ENCODE measurements at places on chromosomes 2 and 18.

GRCh38 chr2:24894750-24895149 is 25.3 kb downstream of the ADCY3 start:
- no peak for DNase-seq

DNA sequence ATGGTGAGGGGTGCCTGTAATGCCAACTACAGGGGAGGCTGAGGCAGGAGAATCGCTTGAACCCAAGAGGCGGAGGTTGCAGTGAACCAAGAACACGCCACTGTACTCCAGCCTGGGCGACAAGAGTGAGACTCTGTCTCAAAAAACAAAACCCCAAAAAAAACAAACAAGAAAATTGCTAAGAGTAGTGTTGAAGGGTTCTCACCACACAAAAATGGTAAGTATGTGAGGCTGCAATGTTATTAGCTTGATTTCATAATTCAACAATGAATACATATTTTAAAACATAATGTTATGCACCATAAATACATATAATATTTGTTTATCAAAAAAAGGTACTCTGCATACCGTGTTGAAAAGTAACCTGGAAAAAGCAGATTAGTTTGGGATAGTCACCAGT is 45.8 kb downstream of the PSMG2 start:
- no peak for DNase-seq

- DNase-seq: peak; percentile 90
These were observed 141.9 kb upstream of the LGALSL start for GRCh38 chr2:64311948-64312621.

- no peak for DNase-seq
These were observed 1179.0 kb upstream of the ACVR2A start for GRCh38 chr2:146665800-146666199.

- no peak for DNase-seq
These were observed 227.3 kb downstream of the LOXHD1 start for GRCh38 chr18:46429649-46430224.

DNA sequence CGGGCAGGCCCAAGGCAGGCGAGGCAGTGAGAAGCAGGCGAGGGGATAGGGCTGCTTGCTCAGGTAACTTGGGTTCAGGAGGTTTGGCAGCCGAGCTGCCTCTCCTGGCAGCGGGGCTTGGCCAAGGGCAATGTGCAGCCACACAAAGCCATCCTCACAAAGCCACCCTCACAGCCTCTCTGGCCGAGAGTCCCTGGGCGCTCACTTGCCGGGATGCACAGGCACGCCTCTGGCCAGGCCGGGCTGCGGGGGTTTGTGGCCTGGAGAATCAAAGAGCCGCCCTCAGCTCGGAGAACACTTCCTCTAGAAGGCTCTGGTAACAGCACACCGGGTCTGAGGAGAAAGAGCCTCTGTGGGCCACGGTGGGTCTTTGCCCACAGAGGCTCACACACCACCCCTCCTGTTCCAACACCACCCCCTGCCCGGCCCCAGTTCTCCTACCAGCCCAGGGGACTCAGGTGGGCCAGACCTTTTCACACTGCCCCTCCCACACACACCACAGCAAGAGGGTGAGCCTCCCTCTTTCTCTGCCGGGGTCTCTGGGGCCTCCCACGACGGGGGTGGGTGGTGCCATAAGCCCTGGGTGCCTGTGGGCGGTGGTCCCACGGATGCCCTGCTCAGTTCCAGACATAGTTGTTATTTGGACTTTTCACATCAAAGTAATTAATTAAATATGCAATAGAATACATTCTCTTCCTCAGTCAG is 186.9 kb downstream of the ZFP36L2 start:
- no peak for DNase-seq

DNA sequence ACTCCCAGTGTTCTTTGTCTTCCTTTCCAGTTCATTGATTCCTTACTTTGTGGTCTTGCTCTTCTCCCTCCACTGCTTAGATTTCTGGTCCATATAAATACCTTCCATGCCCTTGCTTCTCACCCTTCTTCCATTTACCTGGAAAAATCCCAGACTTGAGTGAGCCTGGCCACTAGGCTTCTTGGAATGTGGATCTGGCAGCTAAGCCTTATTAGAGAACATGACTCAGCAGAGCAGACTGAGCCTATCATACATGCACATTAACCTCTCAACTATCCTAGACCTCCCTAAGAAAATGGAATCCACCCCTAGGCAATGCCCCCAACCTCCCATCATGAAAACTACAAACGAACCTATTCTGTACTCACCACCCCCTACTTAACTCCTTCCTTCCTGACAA is 127.7 kb downstream of the RHBDD1 start:
- no peak for DNase-seq

DNA sequence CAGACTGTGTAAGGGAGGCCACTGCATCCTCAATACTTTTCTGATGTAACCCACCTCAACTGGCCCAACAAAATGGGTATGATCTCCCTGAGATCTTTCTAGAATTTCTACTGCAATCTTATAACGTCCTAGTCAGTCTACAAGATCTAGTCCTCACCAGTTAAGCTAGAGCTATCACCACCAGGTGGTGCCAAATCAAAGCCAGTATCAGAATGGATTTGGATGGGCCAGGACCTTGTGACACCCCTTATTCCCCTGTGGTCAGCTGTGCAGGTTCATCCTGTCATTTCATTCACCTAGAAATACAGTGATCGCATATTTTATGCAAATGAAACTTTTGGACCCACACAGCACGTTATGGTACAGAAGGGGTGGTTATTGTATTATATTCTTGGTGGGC is 90.3 kb downstream of the OLA1 start:
- no peak for DNase-seq

GRCh38 chr18:62438402-62438801 is 84.4 kb upstream of the ZCCHC2 start:
- DNase-seq: no peak

- DNase-seq: no peak
These were observed 12.5 kb upstream of the GRP start for GRCh38 chr18:59207506-59207905.

DNA sequence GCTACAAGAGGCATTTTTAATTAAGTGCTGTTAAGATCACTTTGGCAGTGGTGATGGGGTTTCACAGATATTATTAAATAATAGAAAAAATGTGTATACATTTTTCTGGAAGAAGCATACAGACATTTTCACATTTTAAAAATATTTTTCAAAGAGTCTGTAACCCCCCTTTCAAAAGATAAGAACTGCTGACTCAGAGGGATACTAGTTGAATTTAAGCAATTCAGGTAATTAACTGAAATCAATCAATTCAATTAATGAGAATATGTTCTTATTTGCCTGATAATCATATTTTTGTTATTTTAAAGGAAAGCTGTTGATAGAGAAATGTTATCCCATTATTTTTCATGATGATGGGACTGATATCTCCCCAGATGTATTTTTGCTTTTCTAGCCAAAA is 41.1 kb downstream of the CPO start:
- DNase-seq: no peak

GRCh38 chr18:79438898-79439627 is 43.3 kb downstream of the NFATC1 start:
- DNase-seq: no peak

GRCh38 chr18:61827591-61827990 is 65.2 kb downstream of the RNF152 start:
- no peak for DNase-seq

DNA sequence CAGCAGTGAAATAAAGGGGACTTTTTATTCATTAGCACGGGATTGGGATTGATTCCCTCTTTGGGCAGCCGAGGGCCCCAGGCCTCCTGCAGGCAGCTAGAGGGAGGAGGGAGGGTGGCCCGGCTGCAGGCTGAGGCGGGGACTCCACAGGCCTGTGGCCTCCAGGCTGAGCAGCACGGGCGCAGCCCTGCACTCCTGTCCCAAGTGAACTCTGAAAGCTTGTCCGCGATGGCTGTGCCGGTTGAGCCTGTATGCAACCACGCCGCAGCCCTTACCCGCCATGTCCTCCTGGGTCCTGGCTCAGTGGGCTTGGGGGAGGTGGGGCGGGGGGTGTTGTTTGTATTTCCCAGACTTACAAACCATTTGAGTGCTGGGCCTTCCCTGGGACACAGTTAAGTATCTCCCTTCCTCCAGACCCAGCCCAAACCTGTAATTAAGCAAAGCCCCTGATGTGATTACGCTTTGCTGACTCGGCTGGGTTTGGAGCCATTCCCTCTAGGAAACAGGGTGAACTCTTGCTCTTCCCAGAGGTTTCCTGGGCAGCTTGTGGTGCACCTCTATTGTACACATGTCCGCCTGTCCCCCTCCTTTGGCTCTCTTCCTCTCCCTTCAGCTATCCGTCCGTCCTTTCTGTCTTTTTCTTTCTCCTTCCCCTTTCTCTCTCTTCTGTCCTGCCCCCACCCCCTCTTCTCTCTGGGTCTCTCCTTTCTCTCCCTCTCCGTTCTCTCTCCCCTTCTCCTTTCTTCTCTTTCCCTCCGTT is 5.3 kb downstream of the GLI2 start:
- no peak for DNase-seq

DNA sequence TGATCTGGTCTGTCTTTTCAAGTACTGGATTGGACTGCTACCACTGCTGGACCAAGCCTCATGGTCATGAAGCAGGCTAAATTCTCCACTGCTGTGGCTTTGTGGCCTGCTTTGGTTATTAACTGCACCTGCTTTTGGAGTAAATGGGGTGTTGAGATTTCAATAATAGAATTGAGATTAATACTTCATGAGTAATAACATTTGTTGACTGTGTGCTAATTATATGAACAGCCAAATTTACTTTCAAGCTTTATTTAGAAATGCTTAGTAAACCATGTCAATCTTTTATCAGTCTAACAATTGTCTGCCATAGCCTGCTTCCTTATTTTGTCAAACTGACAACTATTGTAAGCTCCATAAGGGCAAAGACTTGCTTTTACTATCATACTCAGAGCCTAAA is 27.4 kb upstream of the MTIF2 start:
- no peak for DNase-seq

DNA sequence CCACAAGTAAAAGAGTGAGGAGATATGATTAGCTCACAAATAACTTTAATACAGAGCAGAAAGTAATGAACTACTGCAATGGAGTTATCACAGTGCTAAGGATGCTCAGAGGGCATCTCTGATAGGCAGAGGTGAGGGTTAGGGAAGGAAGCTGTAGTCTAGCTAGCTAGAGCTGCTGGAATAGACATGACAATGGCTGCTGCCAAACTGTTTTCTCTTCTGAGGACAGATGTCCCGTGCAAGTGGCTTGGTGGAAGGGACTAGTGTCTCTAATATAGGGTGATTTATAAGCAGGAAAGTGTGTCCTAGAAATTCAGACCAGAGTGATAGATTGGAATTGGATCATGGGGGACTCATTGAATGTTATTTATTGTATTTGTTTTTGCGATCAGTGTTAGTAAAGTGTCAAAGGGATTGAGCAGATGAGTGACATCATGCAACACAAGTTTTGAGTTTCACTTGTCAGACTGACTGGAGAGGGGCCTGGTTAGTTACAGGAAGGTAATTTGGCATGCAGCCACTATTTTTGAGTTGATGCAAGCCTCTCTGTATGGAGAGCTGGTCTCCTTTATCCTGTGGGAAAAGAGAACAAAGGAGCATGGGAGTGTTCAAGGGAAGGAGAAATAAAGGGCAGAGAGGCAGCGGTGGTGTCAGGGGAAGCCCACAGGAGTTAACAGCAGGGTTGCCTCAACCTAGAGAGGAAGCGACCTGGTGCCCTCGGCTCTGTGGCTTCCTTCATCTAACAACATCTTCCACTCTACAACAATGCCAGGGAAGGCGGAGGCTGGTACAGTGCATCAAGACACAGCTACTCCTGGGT is 1.9 kb downstream of the CTLA4 start:
- DNase-seq: no peak

DNA sequence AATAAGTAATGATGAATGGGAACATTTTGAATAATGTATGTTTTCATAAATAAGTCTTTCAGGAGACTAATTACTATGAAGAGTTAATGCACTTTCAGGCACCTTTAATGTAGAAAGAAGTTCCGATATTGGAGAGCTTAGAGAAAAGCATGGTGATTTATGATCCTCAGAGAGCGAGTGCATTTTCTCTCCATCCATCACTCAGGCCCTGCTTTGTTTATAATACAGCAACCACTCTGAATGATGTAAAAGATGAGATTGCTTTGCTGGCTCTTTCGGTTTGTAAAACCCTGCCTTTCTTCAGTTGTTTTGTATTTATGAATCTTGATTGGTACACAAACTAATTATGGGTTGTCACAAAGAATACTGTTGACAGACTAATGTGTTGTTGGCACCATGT is 132.0 kb downstream of the NYAP2 start:
- DNase-seq: no peak

GRCh38 chr18:49666045-49666775 is 104.4 kb downstream of the LIPG start:
- no peak for DNase-seq

- peak; percentile 67 for DNase-seq
These were observed 4.2 kb upstream of the ODC1 start for GRCh38 chr2:10452312-10452711.

- DNase-seq: no peak
These were observed 26.0 kb upstream of the FOSL2 start for GRCh38 chr2:28366496-28367282.

GRCh38 chr2:183244300-183244844 is 120.1 kb downstream of the NUP35 start:
- no peak for DNase-seq

DNA sequence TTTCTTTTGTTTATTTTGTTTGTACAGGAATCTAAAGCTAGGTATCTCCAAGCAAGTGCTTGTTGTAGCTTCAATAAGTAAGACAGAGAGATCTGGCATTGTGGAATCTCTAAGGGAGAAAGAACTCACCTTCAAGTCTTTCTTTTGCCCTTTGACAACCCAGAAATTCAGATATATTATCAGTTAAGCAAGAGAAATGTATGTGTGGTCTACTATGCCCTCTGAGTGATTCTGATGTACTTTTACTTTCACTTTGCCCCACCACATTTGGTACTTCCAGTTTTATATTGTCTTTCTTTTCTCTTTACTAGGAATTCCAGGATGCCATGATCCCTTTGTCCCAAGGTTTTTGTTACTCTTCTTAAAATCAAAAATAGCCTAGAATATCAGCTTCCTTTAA is 259.6 kb upstream of the PIK3C3 start:
- DNase-seq: no peak

GRCh38 chr18:78911751-78912283 is 67.8 kb upstream of the SALL3 start:
- DNase-seq: no peak

DNA sequence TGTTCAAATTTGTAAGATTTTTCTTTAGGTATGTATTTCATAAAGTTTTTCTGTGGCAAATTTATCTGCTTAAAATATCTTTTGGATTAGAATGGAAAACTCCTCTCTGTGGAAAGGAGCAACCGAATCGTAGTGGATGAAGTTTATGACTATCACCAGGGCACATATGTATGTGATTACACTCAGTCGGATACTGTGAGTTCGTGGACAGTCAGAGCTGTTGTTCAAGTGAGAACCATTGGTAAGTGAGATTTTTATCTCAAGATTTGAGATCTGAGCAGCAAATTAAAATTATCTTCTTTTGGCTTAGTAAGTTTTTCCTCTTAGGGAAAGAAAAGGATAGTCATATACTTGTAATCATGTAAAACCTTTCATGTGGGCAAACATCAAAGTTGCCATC is 14.2 kb downstream of the IL18RAP start:
- DNase-seq: no peak

DNA sequence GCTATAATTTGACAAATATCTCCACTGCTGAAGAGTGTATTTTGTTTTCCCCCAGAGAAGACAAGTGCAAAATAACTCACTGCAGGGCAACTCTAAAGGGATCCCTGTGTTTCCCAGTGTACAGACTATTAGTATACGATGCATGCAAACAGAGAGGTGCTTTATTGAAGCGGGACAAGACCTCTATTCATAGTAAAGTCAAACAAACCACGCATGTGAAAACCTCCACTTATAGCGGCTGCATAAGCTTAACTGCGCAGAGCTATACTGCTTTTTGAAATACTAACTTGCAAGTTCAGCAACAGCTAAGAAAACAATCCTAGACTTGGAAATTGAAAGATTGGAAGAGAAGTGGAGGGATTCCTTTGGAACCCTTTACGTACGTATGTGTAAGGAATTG is 15.6 kb downstream of the RNF144A start:
- no peak for DNase-seq

All from stromal cell of bone marrow (primary cell).